CD8-positive, alpha-beta T cell (primary cell): ENCODE measurements at places on chromosomes 11 and 22.

GRCh38 chr11:71406681-71407080, 41.5 kb downstream of the DHCR7 start:
- no peak for DNase-seq

GRCh38 chr22:20951151-20951931, 15.7 kb upstream of the AIFM3 start:
- DNase-seq, result no peak

- no peak for DNase-seq
Observed at GRCh38 chr11:130580372-130580771, 131.9 kb downstream of the ADAMTS15 start.

DNA sequence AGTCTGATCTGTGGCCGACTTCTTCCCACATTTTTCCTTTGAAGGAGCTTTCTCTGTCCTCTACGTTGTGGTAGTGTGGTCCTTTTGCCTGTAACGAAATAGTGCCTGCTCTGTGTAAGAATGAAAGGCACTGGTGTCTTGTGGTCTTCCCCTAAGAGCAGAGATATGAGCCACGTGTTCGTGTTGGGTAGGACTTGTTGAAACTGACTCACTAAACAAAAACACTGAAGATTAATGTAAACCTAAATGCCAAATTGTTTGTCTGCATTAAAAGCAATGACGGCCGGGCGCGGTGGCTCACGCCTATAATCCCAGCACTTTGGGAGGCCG, 10.1 kb upstream of the RPS3 start:
- no peak for DNase-seq

GRCh38 chr22:22709719-22710445, 65.5 kb downstream of the GGTLC2 start:
- no peak for DNase-seq

- DNase-seq, result no peak
Observed at GRCh38 chr11:36356201-36356600, 60.1 kb downstream of the PRR5L start.

- no peak for DNase-seq
Observed at GRCh38 chr22:28832731-28833130, 32.4 kb upstream of the XBP1 start.

DNA sequence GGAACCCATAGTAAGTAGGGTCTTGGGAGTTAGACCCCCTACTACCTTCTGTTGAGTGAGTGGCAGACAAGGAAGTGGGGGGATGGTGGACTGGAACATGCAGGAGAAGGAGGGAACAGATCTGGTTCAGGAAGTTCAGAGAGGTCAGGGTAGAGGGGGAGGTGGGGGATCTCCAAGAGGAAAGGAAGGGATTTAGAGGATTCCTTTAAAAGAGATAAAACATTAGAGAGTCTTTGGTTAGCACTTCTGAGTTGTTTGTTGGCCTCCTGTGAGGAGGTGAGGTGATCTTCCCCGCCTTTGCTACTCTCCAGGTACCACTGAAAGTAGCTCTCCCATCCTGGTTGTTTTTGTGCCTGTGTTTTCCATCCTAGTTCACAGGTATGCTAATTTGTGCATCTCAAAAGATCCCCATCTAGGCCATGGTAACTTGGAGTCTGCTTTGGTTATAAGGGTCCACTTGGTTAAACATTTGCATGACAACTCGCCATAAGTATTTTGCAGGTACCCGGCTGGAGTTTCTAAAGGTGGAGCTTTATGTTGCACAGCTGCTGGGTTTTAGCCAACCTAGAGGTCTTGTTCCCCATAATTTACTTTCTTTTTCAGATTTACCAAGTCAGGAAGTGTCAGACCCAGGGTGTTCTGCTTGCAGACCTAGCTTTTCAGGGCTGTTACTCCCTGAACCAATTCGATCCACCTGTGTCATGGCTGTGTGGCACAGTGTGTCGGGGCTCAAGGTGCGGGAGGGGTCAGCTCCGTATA, 79.3 kb upstream of the SORL1 start:
- DNase-seq, result no peak

- DNase-seq, result no peak
Observed at GRCh38 chr11:66810576-66811185, 32.6 kb upstream of the RCE1 start.

DNA sequence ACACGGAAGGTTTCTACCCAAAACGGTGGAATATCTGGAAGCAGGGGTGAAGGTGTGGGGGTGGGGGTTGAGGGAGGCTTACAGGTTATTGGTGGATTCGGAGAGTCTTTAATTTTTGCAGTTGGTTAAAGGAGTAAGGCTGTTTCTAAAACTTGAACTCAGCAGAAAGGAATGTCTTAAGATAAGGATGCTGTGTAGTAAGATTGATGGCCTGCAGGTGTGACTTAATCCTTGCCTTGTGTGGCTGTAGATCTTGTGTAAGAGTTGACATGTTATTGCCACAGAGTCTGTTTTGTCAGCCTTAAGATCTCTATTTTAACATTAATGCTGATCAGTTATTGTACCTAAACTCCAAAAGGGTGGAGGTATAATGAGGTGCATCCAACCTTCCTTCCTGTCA, 16.4 kb upstream of the OR6M1 start:
- DNase-seq, result no peak

DNA sequence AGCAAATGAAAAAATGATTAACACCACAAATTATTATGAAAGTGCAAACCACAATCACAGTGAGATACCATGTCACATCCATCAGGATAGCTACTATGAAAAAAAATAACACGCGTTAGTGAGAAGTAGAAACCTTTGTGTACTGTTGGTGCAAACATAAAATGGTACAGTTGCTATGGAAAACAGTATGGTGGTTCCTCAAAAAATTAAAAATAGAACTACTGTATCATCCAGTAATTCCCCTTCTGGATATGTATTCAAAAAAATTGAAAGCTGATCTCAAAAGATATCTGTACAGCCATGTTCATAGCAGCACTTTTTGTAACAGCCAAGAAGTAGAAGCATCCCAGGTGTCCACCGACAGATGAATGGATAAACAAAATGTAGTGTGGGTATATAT, 43.4 kb downstream of the CCDC81 start:
- DNase-seq, result no peak

GRCh38 chr11:99192716-99193115, 172.0 kb downstream of the CNTN5 start:
- DNase-seq, result no peak

- no peak for DNase-seq
Observed at GRCh38 chr22:27913162-27913741, 5.8 kb downstream of the PITPNB start.

- DNase-seq, result no peak
Observed at GRCh38 chr11:2315395-2316168, 13.8 kb downstream of the TSPAN32 start.
